Foreskin keratinocyte (primary cell): ENCODE measurements at places on chromosomes 7 and 10. TPM values are rescaled to one million over a fixed set of nuclear protein-coding genes. Genes with fewer than 3 reads are reported as not detected.

MOGAT3 gene
- total RNA-seq = not detected in 2 replicates

NUTM2B gene
- 0.68 and 0.81 TPM in 2 replicates for total RNA-seq

TOMM7 gene
- total RNA-seq = 231 and 280 TPM in 2 replicates

TBC1D12 gene
- total RNA-seq = 5.1 and 6.8 TPM in 2 replicates

DNA sequence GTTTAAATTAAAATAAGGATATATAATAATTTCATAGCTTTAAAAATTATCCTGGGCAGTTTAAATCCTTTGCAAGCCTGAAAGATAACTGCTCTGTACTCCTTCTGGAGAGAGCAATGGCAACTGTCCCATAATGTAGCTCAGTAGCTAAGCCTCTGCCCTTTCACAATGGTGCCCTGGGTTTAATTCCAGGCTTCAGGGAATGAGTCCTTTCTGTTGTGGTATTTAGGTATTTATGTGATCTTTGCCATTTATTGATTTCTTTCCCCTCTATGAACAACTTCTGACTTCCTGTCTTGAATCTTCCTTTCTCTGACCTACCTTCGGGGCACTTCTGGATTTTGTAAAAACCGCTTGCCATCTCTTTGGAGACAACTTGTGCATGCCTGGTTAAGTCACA lies 773.2 kb downstream of the IPMK start:
- DNase-seq = no peak

GRCh38 chr10:43817368-43817767 lies 168.7 kb upstream of the ZNF32 start:
- DNase-seq = no peak

DNA sequence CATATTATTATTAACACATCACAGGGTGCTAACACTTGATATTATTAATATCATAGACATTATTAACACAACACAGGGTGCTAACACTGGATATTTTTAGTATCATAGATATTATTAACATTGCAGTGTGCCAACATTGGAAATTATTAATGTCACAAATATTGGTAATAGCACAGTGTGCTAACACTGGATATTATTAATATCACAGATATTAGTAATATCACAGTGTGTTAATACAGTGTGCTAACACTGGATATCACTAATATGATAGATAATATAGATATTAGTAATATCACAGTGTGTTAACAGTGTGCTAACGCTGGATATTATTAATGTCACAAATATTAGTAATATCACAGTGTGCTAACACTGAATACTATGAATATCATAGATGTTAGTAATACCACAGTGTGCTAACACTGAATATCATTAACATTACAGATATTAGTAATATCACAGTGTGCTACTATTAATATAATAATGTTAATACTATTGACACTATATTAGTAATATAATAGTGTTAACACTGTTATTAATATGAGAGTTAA lies 1.6 kb upstream of the TMEM225B start:
- DNase-seq = no peak

DNA sequence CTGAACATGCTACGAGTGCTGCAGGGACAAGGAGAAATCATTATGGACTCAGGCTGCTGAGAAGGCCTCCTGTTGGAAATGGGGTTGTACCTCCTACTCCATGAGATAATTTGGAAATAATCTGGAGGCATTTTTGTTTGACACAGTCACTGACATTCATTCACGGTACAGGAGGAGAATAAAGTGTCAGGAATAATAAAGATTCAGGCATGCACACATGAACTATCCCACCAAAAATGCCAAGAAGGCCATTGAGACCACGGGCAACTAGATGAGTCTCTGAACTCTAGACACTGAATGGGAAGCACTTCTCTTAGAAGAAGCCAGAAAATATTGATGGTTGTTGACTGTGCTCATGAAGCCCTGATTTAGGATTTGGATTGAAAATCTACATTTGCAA lies 220.9 kb upstream of the HABP2 start:
- DNase-seq = no peak
